ENCODE measurements at places on chromosomes 4 and X.

DNA sequence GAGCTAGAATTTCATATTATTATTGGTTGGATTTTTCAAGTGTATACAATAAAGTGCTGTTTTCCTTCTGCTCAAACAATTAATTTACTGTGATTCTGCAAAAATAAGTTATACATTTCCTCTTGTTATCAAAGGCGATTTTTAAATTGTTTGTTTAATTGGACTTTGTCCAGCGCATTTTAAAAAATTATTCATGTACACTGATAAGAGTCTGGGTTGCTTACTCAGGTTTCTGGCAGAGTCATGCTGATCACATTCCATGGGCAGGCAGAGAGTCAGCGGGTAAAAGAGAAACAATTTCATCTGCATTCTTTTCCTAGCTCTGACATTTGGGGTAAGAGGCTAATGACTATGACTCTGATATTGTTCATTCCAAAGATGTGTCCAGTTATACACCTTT is 8.9 kb downstream of the FAT4 start:
- peak overlapping the region; percentile 24 for H3K27ac ChIP-seq
- DNase-seq, result no peak
- no peaks in the 10 kb centered on the region for H3K27me3 ChIP-seq
- no peaks in the 10 kb centered on the region for H3K36me3 ChIP-seq

GRCh38 chr4:136495076-136495475 is 1037.2 kb downstream of the PCDH18 start:
- H3K27me3 ChIP-seq, result no peaks in the 10 kb centered on the region
- no peak overlapping the region for H3K4me3 ChIP-seq
- DNase-seq, result no peak
- H3K27ac ChIP-seq, result no peak overlapping the region
- H3K36me3 ChIP-seq, result no peaks in the 10 kb centered on the region

DNA sequence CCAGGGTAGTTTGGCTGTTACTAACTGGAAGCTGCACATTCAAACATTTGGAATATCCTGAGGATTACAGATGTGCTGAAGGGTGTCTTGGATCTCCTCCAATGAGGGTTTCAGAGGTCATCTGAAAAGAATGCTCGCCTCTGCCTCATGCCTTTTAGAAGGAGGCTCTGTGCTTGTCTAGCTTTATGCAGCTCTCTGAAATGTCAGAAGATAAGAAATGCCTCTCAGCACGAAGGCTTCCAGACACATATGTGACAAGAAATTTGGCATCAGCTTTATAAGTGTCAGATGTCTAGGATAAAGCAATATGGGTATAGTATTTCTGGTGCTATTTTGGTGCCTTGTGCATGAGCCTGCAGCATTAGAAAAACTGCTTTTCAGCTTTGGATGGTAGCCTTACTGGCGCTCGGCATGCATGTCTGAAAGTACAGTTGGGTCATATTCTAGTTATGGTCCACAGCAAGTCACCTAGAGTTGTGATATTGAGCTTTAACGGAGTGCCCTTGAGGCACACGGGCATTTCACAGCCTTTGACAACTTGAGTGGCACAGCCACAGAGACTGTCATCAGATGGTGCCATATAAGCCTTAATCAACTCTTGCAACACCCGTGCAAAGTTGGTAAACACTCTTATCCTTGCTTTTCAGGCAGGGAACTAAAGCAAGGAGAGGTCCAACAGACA is 70.8 kb upstream of the PGRMC2 start:
- H3K4me3 ChIP-seq, result no peak overlapping the region
- H3K36me3 ChIP-seq, result no peaks in the 10 kb centered on the region
- peaks cover 31% of the 10 kb centered on the region for H3K4me1 ChIP-seq
- no peak overlapping the region for H3K27ac ChIP-seq
- no peak for DNase-seq

- H3K4me1 ChIP-seq, result no peaks in the 10 kb centered on the region
- DNase-seq, result no peak
- H3K4me3 ChIP-seq, result no peak overlapping the region
- H3K27me3 ChIP-seq, result no peaks in the 10 kb centered on the region
- H3K36me3 ChIP-seq, result no peaks in the 10 kb centered on the region
- H3K27ac ChIP-seq, result no peak overlapping the region
Measured at GRCh38 chrX:78199851-78200250, 60.4 kb upstream of the TAF9B start.

DNA sequence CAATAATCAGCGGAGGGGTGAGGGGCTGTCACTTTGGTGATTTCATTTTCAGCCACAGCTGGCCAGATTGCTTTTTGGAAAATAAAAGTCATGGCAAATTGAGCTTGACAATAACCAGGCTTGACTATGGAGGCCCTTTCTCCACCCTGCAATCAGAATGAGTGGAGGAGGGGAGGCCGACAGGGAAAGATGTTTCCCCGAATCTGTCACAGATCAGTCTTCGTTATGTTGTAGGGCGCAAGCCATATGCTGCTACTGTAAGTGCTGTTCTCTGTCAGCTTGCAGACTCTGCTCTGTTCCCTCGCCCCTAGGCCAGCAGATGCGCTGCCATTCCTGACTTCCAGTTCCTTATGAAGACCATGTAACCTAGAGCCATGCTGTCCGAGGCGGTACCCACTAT is 114.1 kb downstream of the MGST2 start:
- no peak overlapping the region for H3K27ac ChIP-seq
- no peaks in the 10 kb centered on the region for H3K4me1 ChIP-seq
- no peak overlapping the region for H3K4me3 ChIP-seq

DNA sequence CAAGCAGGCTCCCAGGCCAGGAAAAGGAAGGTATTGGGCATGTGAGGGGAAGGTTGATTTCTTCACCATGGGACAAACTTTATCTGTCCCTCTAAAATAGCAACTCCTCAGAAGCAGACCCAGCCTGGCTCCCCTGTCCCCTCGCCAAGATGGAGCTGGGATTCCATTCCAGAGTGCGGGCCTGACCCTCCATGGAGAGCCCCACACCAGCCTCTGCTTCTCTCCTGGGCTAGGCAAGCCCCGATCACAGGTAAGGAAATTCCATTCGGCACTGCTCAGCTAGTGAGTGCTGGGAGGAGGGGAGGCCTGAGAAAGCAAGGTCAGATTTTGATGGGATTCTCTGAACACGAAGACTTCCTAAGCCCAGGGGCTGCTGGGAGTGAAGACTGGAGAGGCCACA is 98.4 kb downstream of the EFNB1 start:
- no peaks in the 10 kb centered on the region for H3K36me3 ChIP-seq
- no peak overlapping the region for H3K4me3 ChIP-seq

- H3K27ac ChIP-seq, result no peak overlapping the region
- H3K27me3 ChIP-seq, result no peaks in the 10 kb centered on the region
- H3K36me3 ChIP-seq, result peaks cover 8% of the 10 kb centered on the region
- no peak overlapping the region for H3K4me3 ChIP-seq
- DNase-seq, result no peak
- no peaks in the 10 kb centered on the region for H3K4me1 ChIP-seq
Measured at GRCh38 chr4:150583287-150584110, 1.5 kb downstream of the MAB21L2 start.

DNA sequence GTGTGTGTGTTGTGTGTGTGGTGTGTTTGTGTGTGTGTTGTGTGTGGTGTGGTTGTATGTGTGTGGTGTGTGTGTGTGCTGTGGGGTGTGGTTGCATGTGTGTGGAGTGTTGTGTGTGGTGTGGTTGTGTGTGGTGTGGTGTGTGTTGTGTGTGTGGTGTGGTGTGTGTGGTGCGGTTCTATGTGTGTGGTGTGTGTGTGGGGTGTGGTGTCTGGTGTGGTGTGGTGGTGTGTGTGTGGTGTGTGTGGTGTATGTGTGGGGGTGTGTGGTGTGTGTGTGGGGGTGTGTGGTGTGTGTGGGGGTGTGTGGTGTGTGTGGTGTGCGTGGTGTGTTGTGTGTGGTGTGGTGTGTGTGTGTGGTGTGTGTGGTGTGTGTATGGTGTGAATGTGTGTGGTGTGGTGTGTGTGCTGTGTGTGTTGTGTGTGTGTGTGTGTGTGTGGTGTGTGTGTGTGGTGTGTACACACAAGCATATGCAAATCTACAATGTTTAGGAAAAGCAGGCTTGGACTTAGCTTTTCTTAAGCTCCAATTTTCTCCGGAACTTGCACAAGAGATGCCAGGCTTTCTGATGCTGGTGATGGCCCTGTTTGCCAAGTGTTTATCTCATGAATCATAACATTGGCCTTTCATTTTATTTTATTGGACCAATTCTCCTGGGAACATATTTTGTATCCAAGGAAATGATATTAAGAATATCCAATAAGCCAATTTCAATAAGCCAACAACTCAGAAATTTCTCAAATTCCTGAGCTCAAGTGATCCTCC is 148.7 kb downstream of the SPATA18 start:
- H3K27ac ChIP-seq, result no peak overlapping the region
- H3K36me3 ChIP-seq, result no peaks in the 10 kb centered on the region
- no peak overlapping the region for H3K4me3 ChIP-seq

DNA sequence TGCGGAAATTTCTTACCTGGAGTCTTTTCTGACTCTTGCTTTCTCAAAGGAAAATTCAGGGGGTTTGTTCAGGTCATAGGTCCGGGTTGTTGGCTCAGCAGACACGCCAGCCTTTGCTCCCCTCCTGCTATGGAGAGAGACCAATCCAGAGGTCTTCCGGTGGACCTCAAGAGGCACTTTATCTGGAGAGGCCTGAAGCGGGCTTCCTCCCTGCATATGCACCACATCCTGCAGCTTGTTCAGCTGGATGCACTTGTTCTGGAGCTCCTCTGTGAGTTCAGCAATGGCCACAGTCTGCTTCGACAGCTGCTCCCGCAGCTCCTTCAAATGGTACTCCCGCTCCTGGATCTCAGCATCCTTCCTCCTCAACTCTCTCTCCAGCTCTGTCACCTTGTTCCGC is 10.5 kb downstream of the PRKG2 start:
- DNase-seq, result no peak
- no peak overlapping the region for H3K4me3 ChIP-seq
- no peak overlapping the region for H3K27ac ChIP-seq
- H3K4me1 ChIP-seq, result no peaks in the 10 kb centered on the region
- no peaks in the 10 kb centered on the region for H3K36me3 ChIP-seq

DNA sequence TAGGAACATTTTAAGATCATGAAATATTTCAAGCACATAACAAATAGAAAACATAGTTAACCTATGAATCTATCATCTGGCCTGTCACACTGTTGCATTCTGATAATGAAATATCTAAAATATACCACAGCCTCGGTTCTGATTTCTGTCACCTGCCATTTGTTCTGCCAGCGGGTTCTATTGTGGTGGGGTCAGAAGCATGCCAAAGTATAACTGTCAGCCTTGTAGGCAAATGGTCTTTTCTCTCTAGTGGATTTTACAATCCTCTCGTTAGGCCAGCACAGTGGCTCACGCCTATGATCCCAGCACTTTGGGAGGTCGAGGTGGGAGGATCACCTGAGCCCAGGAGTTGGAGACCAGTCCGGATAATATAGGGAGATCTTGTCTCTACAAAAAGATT is 47.9 kb downstream of the HTRA3 start:
- no peak overlapping the region for H3K27ac ChIP-seq
- no peaks in the 10 kb centered on the region for H3K36me3 ChIP-seq

DNA sequence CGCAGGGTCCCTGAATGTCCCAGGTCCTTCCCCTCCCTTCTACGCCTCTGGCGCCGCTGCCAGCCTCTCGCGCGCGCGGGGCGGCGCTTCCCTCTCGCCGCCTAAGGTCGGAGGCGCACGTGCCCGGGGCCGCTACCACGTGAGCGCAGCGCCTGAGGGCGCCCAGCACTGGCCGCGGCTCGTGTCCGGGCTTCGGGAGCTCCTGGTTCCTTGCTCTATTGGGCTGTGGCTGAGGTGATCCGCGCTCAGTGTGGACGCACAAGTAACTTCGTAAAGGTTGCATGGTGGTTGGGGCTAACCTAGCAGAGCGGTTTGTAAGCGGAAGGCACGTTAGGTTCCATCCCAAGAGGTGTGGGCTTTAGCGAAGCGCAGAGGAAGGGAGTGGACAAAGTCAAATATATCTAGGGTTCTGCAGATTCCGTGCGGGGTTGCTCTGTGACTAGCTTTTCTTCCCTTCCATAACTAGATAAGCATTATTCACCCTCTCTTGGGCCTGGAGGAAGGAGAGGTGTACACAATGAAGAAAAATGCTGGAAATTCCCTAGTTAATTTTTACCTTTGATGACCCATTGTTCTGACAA is 1.8 kb downstream of the TLL1 start:
- no peaks in the 10 kb centered on the region for H3K36me3 ChIP-seq
- H3K4me1 ChIP-seq, result peaks cover 15% of the 10 kb centered on the region
- no peak for DNase-seq
- H3K27ac ChIP-seq, result peak overlapping the region; percentile 54
- H3K27me3 ChIP-seq, result no peaks in the 10 kb centered on the region

GRCh38 chrX:73131877-73132276 is 52.6 kb upstream of the PABPC1L2A start:
- H3K36me3 ChIP-seq, result no peaks in the 10 kb centered on the region
- H3K27ac ChIP-seq, result no peak overlapping the region
- no peak overlapping the region for H3K4me3 ChIP-seq
- H3K4me1 ChIP-seq, result no peaks in the 10 kb centered on the region
- no peak for DNase-seq
- no peaks in the 10 kb centered on the region for H3K27me3 ChIP-seq

GRCh38 chr4:37740546-37740945 is 54.4 kb upstream of the RELL1 start:
- no peaks in the 10 kb centered on the region for H3K36me3 ChIP-seq
- H3K27ac ChIP-seq, result no peak overlapping the region
- no peaks in the 10 kb centered on the region for H3K27me3 ChIP-seq
- no peak for DNase-seq

DNA sequence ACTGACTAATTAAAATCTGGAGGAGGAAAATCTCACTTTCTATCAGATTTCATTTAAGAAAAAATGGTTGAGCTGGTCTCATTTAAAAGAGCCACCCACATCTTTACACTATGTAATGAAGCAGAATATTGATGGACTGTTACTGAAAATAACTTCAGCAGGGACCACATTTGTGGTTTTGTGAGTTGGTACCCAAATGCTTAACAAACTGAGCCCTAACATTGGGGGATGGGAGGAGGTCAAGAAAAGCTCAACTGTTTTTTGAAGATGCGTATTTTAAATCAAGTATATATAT is 30.1 kb downstream of the HOPX start:
- H3K36me3 ChIP-seq, result no peaks in the 10 kb centered on the region
- no peak for DNase-seq
- no peak overlapping the region for H3K27ac ChIP-seq
- peaks cover 25% of the 10 kb centered on the region for H3K27me3 ChIP-seq
- peaks cover 15% of the 10 kb centered on the region for H3K4me1 ChIP-seq

DNA sequence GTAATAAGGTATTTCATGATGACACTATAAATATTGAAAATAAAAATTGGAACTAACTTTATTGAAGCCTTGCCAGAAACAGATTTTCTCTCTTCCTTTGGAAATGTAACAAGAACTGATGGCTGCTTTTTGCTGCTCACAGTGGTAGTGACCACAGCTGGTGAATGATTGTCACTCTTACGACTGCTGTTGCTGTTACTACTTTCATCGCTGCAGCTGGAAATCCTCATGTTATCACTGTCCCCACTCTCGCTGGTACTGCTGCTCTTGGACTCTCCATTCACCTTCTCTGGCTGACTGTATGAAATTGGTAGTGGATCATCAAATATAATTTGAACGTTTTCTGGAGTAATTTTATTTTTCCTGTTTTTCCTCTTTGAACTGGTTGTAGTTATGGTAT is 28.5 kb upstream of the COX18 start:
- no peak overlapping the region for H3K4me3 ChIP-seq
- no peak for DNase-seq
- H3K36me3 ChIP-seq, result peaks cover 8% of the 10 kb centered on the region
- no peaks in the 10 kb centered on the region for H3K4me1 ChIP-seq
- H3K27ac ChIP-seq, result no peak overlapping the region
